Activated CD8-positive, alpha-beta memory T cell treated with anti-CD3 and anti-CD28 coated beads for 1 hour (primary cell): ENCODE measurements at places on chromosomes 4 and X.

DNA sequence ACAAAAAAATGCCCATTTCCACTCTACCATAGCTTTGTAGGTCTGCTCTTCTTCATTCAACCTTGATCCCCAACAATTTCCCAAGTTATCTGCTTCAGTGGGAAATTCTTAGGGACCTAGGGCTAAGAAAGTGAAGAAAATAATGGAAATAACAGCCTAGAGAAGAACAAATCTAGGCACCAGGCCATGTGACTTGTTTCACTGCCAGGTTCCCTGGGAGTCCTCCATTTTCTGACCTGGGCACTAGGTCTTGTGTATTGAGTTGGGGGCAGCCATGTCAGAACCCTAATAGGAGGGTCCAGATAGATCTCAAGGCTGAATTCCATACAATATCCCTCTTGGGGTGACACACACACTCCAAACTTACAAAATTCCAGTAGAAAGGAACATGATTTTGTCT, 194.6 kb upstream of the STK26 start:
- DNase-seq, result no peak

DNA sequence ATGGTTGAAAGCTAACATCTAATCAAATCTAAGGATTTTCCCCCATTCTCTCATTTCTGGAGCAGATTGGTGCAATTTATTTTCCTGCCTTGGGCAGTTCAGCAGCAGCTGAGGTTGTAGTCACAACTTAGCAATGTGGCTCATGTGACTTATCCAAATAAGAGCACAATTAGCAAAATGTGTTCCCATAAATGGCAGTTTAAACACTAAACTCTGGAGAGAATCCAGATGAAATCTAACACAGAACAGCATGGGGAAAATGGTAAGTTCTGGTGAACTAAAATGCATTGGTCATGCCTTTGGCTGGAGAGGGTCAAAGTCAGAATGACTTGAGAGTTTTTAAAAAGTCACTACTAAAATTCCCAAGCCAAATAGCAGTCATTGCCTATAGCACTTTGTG, 422.6 kb upstream of the DIPK2B start:
- no peak for DNase-seq

DNA sequence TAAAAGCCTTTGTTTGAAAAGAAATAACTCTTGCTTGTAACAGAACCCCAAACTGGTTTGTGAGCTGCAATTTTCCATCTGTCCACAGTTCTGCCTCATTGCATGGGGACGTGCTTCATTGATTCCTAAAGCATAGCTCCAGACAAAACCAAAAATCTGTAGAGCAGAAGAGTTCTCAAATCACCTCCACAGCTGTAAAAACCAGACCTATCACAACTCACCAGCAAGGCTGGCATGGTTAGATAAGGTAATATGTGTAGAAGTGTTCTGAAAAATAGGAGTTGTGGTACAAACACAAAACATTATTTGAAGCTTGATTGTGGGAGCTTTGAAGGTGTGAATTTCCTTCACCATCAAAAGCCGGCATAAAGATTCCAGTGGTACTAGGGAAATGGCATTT, 12.5 kb upstream of the RAB28 start:
- no peak for DNase-seq

DNA sequence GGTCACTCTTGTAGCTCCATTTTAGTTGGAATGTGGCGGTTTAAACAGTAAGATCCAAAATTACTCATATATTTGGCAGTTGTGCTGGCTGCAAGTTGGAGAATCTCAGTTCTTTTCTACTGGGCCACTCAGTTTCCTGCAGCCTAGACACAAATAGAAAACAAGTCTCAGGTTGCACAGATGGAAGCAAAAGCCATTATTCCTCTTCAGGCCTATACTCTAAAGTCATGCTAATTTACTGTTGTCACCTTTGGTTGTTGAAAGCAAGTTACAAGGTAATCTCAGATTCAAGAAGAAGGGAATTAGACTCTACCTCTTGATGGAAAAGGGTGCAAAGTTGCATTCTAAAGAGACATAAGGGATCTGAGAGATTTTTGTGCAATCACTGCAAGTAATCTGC, 345.4 kb downstream of the ADAM29 start:
- DNase-seq, result no peak

- DNase-seq, result no peak
Observed at GRCh38 chr4:48653217-48654014, 126.7 kb downstream of the FRYL start.

GRCh38 chr4:172109466-172109865, 296.3 kb downstream of the GALNTL6 start:
- DNase-seq, result no peak

DNA sequence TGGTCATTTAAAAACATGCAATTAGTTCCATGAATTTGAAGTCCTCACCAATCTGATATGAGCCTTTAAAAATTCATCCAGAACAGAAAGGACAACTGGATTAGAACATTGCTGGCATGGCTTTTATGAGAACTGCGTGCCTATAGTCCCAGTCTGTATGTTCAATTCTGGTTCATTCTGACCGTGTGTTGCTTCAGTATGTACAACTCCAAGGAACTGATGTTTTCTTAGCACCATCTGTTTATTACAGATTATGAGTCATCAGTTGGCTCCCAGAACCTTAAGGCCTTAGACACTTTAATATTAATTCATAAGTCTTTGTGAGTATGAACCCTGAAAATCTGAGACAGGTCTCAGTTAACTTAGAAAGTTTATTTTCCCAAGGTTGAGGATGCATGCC, 115.0 kb downstream of the CEP44 start:
- no peak for DNase-seq

GRCh38 chr4:121272526-121272925, 108.3 kb downstream of the QRFPR start:
- no peak for DNase-seq

- DNase-seq, result no peak
Observed at GRCh38 chr4:17427991-17428390, 83.9 kb downstream of the QDPR start.

GRCh38 chr4:71559957-71560571, 221.2 kb downstream of the SLC4A4 start:
- no peak for DNase-seq

GRCh38 chr4:74206088-74206825, 48.3 kb downstream of the MTHFD2L start:
- DNase-seq, result no peak

DNA sequence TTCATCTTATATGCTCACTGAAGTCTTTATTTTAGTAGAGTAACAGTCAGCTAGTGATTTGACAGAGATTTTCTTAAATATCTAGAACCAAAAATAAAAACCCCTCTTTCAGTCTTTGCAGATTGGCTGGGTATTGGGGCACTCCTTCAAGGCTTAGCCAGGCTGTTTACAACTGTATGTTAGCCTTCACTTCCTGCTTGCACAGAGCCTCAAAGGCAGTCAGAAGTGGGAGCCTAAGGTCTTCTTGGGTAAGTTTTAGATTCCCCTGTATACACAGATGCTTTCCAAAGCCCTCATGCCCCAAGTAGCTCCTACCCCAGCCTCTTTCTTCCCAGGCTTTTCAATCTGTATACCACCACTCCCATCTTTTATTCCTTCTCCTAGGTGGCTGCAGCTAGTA, 136.1 kb upstream of the STIM2 start:
- no peak for DNase-seq

- DNase-seq, result no peak
Observed at GRCh38 chrX:73239242-73239641, 24.6 kb upstream of the NAP1L2 start.

- DNase-seq, result no peak
Observed at GRCh38 chr4:7584098-7584497, 149.4 kb upstream of the PSAPL1 start.

DNA sequence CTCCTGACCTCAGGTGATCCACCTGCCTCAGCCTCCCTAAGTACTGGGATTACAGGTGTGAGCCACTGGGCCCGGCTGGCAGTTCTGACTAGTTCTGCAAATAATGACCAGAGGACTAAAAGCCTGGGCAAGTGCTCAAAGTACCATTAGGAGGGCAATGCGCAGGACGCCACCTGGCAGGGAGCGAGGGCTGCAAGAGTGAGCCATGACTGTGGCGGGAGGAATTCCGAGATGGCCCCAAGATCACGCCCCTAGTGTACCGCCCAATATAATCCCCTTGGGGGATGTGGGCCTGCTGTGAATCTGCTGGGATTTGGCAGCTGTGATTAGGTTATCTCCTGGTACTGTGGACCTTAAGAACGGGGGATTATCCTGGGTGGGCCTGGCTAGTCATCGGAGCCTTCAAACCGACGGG, 26.2 kb upstream of the GPR78 start:
- DNase-seq, result no peak

- DNase-seq, result no peak
Observed at GRCh38 chrX:119389871-119390501, 9.2 kb upstream of the SLC25A43 start.

GRCh38 chr4:154660052-154660451, 47.6 kb upstream of the FGG start:
- DNase-seq, result no peak

DNA sequence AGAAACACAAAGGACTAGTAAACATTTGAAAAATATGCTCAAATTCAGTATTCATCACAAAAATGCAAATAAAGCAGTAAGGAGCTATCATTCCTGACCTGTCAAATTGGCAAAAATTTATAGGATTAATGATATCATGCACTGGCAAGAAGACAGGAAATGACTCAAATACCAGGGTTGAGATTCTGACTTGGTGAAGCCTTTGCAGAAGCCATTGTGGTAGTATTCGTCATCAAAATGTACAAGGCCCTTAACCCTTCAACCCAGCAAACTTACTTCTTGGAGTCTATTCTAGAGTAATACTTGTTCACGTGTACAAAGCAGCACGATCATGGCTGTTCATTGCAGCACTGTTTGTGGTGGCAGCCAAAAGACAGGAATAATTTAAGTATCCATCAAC, 132.4 kb downstream of the ENOX2 start:
- DNase-seq, result no peak

DNA sequence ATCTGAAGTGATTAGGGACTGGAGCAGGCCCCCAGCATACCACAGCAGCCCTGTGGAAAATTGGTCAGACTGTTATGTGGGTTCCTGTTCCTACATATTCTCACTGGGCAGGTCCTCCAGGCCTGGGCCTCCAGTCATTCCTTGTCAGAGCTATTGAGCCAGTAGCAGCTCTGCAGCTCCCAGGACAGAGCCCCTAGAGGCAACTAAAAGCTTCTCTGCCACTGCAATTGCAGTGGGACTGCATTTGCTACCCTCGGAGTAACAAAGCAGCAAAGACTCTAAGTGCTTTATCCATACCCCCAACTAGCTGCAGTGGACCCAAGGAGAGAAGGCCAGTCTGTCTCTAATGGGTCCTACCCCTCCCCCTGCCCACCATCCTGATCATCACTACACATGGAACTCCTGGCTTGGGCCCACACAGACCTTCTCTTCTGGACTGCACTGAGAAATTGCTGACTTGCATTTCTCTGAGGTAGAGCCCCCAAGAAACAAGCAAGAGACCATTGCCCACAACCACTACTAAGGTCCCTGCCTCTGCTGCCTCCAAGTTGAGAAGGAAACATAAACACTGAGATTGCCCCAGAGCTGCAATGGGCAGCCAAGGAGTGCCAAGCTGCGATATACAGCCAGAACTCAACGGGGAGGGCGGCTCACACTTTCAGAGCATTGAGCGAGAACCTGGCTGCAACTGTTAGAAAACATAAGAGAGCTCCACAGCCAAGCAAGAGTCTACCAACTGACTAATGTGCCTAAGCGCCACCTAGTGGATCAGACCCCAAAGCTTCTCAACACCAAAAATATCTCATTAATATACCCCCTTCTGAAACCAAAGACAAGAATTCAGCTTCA, 738.7 kb upstream of the NDST4 start:
- DNase-seq, result no peak

DNA sequence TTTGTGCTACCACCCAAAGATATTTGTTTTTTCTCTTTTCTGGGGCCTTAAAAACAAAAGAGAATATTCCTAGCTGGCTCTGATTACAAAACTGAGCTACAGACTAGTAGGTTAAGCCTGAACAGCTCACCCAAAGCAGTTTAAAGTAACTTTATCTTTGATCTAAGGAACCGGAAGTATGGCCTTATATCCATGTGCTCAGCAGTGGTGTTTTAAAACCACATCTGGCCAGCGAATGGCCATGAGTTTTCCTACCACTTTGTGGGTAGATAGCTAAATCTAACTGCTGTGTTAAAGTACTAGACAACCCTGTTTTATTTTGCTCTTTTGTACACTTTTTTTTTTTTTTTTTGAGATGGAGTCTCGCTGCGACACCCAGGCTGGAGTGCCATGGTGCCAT, 24.6 kb downstream of the ADGRG4 start:
- no peak for DNase-seq

GRCh38 chr4:108078024-108078733, 88.5 kb downstream of the HADH start:
- DNase-seq, result no peak

- DNase-seq, result no peak
Observed at GRCh38 chr4:77093401-77093800, 17.6 kb upstream of the CCNI start.

DNA sequence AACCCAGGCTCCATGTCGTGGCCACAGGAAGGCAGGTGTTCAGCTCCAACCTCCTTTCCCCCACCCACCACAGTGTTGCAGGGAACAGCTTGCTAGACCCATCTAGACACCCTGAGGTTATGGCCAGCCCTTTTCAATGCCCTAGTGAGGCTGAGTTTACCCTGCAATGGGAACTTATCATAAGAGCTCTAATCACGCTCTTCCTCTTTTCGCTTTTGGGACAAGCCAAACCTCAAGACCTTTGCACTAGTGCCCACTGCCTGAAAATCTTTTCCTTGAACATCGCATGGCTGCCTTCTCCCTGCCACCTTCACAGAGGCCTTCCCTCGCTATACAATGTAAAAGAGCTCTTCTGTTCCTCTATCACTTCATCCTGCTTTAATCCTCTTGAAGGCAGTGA, 2.4 kb upstream of the FGFBP2 start:
- no peak for DNase-seq
